NCI-H510A treated with DMSO at 0.1 percent for 48 hours (cell line): ENCODE measurements at places on chromosomes 6 and 20.

GRCh38 chr6:134015719-134016557, 36.5 kb downstream of the SLC2A12 start:
- DNase-seq: no peak

GRCh38 chr20:49569411-49570115, 1.6 kb upstream of the PTGIS start:
- DNase-seq: no peak

- no peak for DNase-seq
Observed at GRCh38 chr6:139490482-139490881, 116.0 kb upstream of the CITED2 start.

GRCh38 chr20:32763202-32764004, 1.2 kb downstream of the DNMT3B start:
- DNase-seq: peak; percentile 44

- DNase-seq: peak; percentile 22
Observed at GRCh38 chr6:157045831-157046454, 268.8 kb downstream of the ARID1B start.

DNA sequence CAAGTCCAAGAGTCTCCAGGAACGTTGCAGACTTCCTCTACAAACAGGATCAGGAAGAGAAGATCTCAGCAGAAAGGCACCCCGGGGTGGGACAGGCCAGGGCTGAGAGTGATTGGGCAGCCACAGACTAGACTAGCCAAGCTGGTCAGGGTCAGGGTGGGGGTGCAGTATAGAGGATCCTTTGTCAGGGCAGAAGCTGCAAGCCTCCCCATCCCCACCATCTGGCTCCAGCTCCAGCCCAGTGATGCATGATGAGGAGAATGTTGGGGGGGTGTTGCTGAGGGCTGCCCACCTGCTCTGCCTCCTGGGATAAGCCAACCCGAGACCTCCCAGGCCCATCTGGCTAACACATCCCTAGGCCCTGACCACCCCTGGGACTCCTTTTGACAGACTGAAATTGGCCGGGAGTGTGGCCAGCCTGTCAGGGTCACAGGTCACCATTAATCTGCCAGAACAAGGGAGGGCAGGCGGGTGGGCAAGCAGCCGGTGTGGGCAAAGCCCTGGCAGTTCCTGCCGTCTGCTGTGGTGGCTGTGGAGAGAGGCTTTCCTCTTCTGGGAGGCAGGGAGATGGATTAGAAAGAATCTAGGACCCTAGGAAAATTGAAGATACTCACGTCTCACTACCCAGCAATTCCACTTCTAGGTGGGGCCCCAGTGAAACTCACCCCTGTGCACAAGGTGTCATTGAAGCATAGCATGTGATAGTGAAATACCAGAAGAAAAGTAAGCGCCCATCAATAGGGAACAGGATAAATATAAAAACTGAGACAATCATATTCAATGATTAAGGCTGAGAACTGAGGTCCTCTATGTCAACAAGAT, 22.1 kb upstream of the SNTA1 start:
- no peak for DNase-seq

GRCh38 chr6:16296061-16296670, 57.8 kb downstream of the GMPR start:
- DNase-seq: no peak

DNA sequence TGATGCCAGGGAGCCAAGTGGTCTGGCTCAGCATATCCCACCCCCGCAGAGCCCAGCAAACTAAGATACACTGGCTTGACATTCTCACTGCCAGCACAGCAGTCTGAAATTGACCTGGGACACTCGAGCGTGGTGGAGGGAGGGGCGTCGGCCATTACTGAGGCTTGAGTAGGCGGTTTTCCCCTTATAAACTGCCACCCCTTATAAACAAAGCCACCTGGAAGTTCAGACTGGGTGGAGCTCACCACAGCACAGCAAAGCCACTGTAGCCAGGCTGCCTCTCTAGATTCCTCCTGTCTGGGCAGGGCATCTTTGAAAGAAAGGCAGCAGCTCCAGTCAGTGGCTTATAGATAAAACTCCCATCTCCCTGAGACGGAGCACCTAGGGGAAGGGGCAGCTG, 19.4 kb downstream of the TINAG start:
- no peak for DNase-seq

DNA sequence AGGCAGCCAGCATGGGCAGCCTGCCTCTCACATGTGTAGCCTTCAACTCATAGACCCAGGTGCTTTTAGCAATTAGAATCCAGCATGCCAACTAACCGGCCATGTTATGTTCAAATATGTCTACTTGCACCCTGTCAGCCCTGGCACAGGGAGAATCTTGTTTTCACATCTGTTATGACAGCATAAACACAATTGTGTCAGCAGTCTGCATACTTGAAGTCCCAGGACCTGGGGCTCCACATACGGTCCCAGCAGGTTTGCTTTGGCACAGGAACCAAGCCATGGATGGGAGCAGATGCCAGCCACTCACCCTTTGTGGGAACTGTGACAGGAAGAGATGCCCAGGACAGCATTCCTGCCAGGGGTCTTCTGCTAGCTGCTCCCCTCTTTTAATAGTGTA, 67.2 kb upstream of the SYNDIG1 start:
- DNase-seq: no peak

- DNase-seq: no peak
Observed at GRCh38 chr6:17932330-17932852, 55.0 kb downstream of the KIF13A start.

- no peak for DNase-seq
Observed at GRCh38 chr20:37336369-37337207, 9.4 kb upstream of the SRC start.

GRCh38 chr6:169252505-169253189, 999 bp downstream of the THBS2 start:
- peak; percentile 13 for DNase-seq

- no peak for DNase-seq
Observed at GRCh38 chr6:117253785-117254184, 11.6 kb upstream of the VGLL2 start.

DNA sequence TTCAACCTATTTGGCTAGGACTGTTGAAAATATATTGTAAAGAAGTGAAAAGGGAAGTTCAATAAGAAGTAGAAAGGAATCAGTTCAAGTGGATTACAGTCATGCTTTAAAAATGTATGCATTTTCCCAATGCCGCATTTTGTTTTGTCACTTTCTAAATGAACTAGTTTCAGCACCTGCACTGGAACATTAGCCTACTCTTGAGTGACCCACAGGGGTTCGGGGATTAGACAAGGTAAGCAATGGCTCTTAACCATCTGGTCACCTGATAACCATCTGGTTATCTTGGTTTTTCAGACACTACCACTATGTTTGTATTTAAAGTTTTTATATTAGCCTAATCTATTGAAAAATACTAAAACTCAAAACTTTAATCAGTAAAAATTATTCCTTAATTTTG, 97.6 kb downstream of the CD164 start:
- DNase-seq: no peak

DNA sequence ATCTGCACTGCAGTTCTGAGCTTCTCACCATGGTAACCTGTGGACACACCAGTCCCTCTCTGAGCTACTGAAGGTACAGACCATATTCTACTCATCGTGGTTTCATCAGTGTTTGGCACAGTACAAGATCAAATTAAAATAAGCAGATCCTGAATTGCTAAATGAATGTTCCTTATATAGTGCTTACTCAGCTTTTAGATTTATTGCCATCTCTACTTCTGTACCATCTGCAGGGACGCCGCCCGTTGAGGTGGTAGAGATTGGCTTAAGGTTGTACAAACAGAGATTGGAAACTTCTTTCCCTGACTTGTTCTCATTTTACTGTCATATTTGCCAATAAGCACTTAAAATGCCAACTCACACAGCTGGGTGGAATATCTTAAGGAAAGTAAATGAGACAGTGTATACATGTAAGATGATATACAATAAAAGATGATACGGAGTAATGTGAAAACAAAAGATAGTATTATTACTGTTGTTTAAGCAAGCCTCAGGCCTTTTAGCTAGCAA, 223.4 kb upstream of the FOXQ1 start:
- DNase-seq: no peak

GRCh38 chr6:30149858-30150550, 11.0 kb downstream of the TRIM10 start:
- DNase-seq: no peak

- peak; percentile 47 for DNase-seq
Observed at GRCh38 chr6:56837322-56837894, 117.5 kb upstream of the BEND6 start.

DNA sequence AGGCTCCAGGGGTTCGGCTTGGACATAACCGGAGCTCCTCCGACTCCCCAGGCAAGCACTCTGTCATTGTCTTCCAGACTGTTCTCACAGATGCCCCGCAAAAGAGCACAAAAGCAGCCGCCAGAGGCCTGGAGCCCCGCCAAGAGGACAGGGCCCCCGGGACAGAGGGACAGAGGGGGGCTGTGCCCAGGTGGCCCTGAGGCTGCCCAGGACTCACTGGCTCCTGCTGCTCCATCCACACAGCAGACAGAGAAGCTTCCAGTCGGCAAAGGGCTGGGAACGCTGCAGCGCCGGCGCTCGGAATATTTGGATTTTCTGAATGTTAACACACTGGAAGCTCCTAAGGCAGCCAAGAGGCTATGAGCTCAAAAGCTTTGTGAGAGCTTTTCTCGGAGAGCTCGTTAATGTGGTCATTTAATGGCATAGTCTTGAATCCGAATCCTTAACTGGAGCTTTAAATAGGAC, 68.0 kb upstream of the QKI start:
- DNase-seq: no peak

GRCh38 chr20:64156136-64156885, 7.9 kb upstream of the MYT1 start:
- DNase-seq: peak; percentile 85

DNA sequence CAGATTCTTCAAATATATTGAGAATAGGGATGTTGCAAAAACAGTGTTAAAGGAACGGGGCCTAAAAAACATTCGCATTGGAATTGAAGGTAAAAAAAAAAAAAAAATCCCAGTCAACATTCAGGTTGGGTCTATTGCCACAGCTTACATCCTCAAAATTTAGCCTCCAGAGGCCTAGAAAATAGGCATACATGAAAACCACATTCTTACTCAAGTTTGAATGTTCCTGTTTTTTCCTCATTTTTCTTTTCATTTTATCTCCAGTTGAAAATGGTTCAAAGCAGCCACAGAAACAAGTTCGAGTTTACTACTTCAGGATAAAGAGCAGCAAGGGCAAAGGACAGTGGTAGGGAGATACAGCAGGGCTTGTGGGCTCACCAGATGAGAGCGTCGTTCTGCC, 41.9 kb downstream of the KCTD20 start:
- no peak for DNase-seq

- DNase-seq: no peak
Observed at GRCh38 chr6:44463728-44464450, 76.4 kb downstream of the CDC5L start.

DNA sequence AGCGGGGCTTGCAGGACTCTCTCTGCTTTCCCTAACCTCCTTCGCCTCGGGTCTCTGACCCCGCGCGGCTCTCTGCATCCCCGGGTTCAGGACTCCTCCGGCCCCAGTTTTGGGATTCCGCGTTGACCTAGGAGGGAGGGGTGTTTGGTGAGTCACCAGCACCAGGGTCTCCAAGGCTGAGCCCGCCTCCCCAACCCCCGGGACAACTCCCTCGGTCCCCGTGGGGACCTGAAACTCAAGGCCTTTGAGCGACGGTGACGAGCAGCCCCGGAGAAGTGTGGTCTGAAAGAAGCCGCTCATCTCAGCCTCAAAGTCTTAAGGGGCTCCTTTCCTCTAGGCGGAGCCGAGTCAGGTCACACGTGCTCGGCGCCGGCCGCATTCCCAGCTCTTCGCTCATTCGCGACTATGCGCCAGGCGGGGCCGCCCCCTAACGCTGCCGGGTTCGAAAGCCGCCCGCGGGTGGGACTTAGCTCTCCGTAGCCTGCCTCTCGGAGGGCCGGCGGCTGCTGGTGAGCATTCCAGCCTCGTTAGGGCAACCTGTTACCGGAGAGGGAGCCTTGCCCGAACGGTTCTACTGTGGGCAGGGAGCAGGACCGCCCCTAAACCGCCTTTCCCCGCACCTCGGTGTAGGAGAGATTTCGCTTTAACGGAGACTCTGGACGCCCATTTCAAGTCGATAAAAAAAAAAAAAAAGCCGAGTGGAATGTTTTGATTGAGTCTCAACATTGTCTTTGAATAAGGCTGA, 3.0 kb upstream of the PRDM13 start:
- DNase-seq: no peak

DNA sequence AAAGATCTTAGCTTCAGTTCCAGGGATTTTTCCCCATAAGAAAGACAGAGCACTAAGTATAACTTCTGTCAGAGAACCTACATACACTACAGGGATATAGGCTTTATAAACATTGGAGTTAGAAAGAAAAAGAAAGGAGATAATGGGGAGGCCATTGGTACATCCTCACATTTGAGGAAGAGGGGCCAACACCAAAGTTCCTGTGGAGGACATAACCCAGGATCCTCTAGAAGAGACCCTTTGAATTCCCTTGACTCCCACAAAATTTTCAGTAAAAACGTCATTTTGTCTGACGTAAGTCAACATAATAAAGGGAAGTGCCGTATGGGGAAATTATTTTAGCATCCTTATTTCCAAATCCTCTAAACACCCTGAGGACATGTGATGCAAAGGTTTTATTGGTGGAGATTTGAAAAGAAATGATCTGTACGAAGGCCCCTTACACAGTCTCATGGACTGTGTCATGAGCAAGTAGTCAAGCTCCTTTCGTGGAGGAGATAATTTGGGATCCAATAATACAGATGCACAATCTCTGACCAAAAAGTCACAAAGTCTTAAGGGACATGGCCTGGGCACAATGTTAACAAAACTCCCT, 33.2 kb downstream of the HLA-DRA start:
- DNase-seq: no peak

DNA sequence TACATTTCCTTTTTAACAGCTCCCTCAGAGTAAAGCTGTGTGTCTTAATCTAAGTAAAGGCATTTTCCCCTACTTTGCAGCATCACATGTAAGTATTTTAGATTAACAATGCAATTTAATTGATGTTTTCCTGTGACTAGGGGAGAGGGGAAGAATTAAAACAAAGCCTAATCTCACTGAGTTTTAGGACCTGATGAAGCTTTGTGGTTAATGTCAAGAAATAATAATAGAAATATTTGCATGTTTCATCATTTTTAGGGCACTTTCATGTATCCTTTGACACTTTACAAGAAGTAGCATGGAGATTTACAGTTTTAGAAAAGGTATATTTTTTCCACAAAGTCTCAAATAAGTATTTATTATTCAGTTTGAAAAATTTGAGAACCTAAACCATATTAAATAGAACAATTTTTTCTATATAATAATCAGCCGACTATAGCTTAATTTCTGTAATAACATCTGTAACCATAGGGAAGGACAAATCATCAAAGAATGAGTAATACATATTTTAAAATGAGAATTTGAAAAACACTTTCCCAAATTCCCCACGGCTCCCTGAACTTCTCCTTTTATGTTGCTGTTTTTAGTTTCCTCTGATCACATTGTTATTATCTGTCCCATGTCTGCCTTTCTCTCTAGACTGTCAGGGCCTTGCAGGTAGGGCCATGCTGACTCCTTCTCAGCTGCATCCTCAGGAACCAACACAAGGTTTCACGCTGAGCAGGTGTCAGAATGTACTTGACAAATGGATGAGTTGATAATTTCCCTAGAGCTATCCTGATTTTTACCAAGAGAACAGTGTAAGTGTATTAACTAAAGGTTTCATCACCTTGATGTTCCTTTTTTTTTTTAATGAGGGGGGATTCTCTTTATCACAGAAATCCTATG, 338.1 kb downstream of the SYNE1 start:
- peak; percentile 3 for DNase-seq
